NCI-H460 (cell line): ENCODE measurements at places on chromosomes 1 and 21. TPM values are rescaled to one million over a fixed set of nuclear protein-coding genes. Genes with fewer than 3 reads are reported as not detected.

GRCh38 chr1:208866386-208866955 lies 622.3 kb upstream of the PLXNA2 start:
- no peak for DNase-seq

GRCh38 chr1:216461466-216461865 lies 38.2 kb upstream of the USH2A start:
- DNase-seq: no peak

- no peak for DNase-seq
These were observed 38.0 kb upstream of the ATP1A1 start for GRCh38 chr1:116334868-116335635.

GRCh38 chr1:54413295-54413694 lies 7.1 kb upstream of the SSBP3 start:
- no peak for DNase-seq

DNA sequence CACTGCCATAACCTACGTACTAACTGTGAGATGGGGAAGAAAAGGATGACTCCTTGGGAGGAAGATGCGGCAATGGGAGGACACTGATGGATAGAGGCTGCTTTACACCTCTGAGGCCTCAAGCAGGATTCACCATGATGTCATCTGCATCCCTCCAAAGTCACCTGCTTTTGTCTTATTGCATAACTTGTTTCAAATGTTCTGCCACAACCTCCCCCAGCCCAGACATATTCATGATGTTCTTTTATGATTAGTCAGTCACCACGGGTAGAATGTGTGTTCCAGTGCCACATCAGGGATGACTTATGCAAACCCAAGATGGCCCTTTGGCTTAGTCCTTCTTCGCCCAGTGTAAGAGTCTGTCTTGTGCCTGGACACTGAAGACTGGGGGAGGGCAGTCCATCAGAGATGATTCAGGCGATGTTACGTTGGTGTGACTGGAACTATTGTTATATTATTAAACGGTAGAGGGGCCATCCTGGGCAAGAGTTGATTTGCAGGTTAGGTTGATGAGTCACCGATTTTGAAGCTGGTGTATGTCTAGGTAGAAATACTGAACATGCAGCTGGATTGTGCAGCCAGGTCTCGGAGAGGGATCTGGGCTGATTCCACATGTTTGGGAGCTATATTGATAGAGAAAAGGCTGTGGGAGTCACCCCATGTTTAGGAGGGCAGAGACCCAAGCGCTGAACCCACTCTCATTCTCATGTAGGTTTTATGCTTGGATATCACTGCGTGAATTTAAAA lies 32.6 kb downstream of the RYR2 start:
- DNase-seq: no peak

- peak; percentile 79 for DNase-seq
These were observed 12.5 kb upstream of the ATF3 start for GRCh38 chr1:212595787-212596714.

DNA sequence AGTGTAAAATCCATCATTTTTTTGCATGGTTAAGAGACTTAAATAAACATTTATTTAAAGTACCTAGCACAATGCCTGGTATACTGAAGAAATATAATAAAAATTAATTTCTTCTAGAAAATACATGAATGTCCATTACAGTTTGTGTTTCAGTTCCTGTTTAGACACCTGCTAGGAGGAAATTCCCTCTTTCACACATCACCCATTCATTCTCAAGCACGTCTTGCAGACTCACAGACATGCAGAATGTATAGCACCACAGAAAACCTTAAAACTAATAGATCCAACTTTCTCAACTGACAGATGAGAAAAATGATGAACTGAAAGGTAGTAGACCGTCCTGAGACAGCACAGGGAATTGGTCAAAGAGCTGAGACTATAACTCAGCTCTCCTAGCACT lies 172.2 kb upstream of the C8B start:
- no peak for DNase-seq

The SPATA45 gene
- not detected in 2 replicates for total RNA-seq

The OR2T2 gene
- not detected in 2 replicates for total RNA-seq

The CFHR4 gene
- not detected in 2 replicates for total RNA-seq

The ATP6V1G3 gene
- not detected in 2 replicates for total RNA-seq

The F5 gene
- total RNA-seq: not detected in 2 replicates

The DNASE2B gene
- not detected in 2 replicates for total RNA-seq

The IVL gene
- total RNA-seq: not detected in 2 replicates

The DCDC2B gene
- total RNA-seq: not detected in 2 replicates
